Left ventricle myocardium inferior (tissue), 1 donor: ENCODE measurements at places on chromosomes 7 and 10.

- no peak overlapping the region for H3K27ac ChIP-seq
- no peaks in the 10 kb centered on the region for H3K36me3 ChIP-seq
- no peak for DNase-seq
- no peak overlapping the region for H3K4me3 ChIP-seq
Observed at GRCh38 chr7:146826329-146826728, 709.7 kb downstream of the CNTNAP2 start.

DNA sequence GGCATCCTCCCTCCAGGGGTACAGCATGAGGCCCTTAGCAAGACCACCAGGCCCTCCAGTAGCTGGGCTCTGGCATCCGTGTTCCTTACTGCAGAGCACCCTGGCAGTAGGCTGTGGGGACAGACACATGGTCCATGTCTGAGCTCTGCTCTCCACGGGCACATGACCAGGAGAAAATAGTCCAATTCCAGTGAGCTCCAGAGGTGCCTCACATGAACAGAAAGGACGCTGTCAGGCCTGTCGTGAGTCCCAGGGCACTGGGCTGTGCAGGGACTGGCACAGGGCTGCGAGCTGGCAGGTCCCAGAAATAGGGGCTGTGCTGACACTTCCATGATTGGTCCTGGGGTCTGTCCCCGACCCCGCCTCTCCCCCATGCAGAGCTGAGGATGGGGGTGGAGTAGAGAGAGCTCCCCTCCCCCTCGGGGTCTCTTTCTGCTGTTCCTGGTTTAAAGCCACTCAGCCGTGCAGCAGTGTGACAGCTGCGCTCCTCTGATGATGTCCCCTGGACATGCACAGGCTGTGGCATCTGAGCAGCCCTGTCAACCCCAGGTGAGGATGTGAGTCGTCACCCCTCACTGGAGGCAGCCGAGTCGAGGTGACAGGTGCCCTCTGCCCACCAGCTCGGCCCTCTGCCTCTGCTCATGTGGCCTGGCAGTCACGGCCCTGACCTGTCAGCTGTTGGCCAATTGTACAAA lies 25.2 kb upstream of the ZNF488 start:
- H3K27ac ChIP-seq, result no peak overlapping the region
- no peak overlapping the region for H3K4me3 ChIP-seq
- DNase-seq, result no peak
- H3K36me3 ChIP-seq, result no peaks in the 10 kb centered on the region

GRCh38 chr7:8119262-8119661 lies 142.7 kb downstream of the ICA1 start:
- H3K4me3 ChIP-seq, result no peak overlapping the region
- peaks cover 39% of the 10 kb centered on the region for H3K36me3 ChIP-seq
- no peaks in the 10 kb centered on the region for H3K4me1 ChIP-seq
- no peak overlapping the region for H3K27ac ChIP-seq

GRCh38 chr7:142809671-142810070 lies 38.9 kb downstream of the PRSS2 start:
- no peaks in the 10 kb centered on the region for H3K36me3 ChIP-seq
- H3K4me3 ChIP-seq, result no peak overlapping the region
- no peak overlapping the region for H3K27ac ChIP-seq
- no peaks in the 10 kb centered on the region for H3K4me1 ChIP-seq
- DNase-seq, result no peak

- no peak overlapping the region for H3K4me3 ChIP-seq
- peaks cover 2% of the 10 kb centered on the region for H3K4me1 ChIP-seq
- H3K36me3 ChIP-seq, result no peaks in the 10 kb centered on the region
- DNase-seq, result no peak
- no peak overlapping the region for H3K27ac ChIP-seq
- no peaks in the 10 kb centered on the region for H3K27me3 ChIP-seq
Observed at GRCh38 chr7:7438851-7439250, 96.8 kb downstream of the COL28A1 start.

- DNase-seq, result no peak
- H3K27ac ChIP-seq, result no peak overlapping the region
- H3K4me3 ChIP-seq, result no peak overlapping the region
Observed at GRCh38 chr10:60413306-60414012, 23.8 kb upstream of the ANK3 start.
